ENCODE measurements at places on chromosomes 13 and 19.

- DNase-seq: peak; percentile 17
Measured at GRCh38 chr13:99464441-99464949, 36.8 kb upstream of the TM9SF2 start.

DNA sequence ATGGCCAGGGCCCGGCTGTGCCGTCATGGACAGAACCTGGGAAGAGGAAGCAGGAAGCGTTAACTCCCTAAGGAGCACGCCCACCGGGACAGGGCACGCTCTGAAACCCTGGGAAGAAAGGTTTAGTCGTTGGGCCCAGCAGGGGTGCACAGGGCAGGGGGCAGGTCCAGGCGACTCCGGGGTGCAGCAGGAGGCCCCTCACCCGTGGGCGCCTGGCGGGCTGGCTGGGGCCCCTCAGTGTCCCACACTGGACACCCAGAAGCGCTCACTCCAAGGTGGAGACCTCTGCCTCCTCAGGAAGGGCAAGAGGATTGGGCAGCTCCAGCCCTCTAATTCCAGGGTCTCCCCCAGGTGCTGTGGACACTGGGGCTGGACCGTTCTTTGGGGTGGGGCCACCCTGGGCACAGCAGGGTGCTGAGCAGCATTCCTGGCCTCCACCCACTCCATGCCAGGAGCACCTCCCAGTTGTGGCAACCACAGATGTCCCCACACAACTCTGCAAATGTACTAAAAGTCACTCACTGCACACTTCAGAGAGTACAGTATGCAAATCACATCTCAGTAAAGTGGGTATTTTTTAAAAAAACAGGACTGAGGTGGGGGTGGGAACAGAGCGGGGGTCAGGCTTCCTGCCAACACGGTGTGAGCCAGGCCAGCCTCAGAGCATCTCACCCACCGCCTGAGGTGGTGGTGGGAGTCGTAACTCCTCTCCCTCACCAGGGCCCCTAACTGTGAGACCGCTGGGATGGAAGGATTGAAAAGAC, 35.2 kb downstream of the PIP5K1C start:
- no peak for DNase-seq

GRCh38 chr13:34816908-34817665, 125.0 kb upstream of the NBEA start:
- DNase-seq: no peak

DNA sequence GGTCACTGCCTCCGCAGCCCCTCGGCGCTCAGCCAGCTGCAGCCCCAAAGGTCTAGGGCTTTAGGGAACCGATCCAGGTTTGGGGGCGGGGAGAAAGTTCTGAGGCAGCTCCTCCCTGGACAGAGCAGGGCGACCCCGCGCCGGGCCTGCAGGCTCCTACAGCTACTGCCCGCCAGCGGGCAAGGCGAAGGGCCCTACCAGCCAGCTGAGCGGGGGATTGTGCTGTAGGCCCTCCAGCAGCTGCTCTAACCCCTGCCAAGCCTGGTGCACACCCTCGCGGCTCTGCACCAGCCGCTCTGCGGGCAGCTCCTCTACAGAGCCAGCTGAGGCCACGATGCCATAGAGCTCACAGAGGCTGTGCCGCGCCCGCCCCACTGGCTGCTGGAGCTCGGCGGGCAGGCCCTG, 14.0 kb downstream of the PLIN4 start:
- DNase-seq: peak; percentile 16

GRCh38 chr19:48095612-48096175, 14.9 kb downstream of the PLA2G4C start:
- no peak for DNase-seq

- no peak for DNase-seq
Measured at GRCh38 chr19:10643172-10643967, 10.8 kb upstream of the ILF3 start.

GRCh38 chr13:54637366-54637765, 1608.8 kb downstream of the OLFM4 start:
- DNase-seq: no peak

DNA sequence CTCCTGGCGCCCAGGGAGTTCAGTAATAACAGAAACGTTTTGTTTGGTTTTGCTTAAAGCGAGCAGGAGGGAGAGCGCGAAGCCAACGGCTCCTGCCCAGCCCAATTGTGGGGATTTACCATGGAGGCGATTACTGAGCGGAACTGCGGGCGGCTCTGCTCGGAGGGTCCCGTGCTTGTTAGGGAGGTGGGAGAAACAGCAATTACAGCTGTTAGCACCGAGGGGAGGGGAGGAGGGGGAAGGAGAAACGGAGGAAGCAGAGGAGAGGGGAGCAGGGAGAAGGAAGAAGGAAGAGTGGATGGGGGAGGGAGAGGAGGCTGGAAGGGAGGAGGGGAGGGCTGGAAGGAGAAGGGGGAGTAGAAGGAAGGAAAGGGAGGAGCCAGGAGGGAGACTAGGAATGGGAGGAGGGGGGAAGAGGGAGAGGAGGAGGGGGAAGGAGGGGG, 7.7 kb upstream of the ONECUT3 start:
- no peak for DNase-seq

- no peak for DNase-seq
Measured at GRCh38 chr19:15280048-15280725, 47.9 kb upstream of the EPHX3 start.

DNA sequence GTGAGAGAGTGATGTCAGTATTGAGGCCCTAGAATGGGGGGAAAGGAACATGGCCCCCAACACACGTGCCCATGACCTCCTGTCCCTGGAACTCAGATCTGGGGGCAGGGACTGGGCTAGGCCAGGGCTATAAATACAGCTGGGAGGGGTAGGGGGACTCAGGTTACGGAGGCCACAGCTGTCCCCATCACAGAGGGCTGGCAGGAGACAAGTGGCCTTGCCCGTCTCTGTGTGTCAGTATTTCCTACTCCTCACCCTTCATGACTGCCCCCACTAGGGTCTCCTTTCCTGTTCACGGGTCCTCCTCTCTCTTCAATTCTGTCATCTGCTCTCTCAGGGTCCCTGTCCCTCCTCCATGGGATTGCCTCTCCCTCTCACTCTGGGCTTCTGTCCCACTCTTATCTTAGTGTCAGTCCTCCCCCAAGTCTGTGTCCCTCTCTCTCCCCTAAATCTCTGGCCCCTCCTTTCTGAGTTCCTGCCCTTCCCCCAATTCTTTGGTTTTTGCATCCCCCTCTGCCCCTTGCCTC, 687 bp upstream of the HRC start:
- DNase-seq: no peak

GRCh38 chr13:35836446-35836845, 294.7 kb downstream of the DCLK1 start:
- no peak for DNase-seq

GRCh38 chr19:13018035-13018914, 23.0 kb downstream of the NFIX start:
- DNase-seq: no peak

DNA sequence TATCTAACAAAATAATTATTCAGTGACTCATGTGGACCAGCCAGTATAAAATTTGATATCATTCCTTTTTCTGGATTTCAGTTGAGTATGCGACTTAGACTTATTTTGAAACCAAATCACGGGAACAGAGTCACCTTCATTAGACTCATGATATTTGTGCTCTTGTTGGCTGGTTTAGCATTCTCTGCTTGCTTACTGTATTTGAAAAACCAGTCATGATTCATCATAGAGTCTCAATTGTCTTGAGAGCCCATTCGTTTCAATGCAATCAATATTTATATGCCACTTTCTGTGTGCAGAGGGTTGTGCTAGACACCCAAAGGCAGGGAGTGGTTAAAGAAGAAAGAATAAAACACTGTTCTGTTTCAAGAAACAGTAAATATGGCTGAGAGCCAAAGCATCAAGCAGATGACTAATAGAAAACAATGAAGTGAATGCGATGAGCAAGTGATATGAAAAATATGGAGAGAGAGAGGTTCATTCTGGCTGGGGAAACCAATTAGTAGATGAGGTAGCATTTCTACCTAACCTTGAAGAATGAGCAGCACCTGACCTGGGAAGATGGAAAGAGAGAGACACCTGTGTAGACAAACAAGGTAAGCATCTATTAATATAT, 99.6 kb upstream of the MBNL2 start:
- no peak for DNase-seq

GRCh38 chr13:99980824-99981734, 505 bp upstream of the ZIC2 start:
- DNase-seq: no peak

DNA sequence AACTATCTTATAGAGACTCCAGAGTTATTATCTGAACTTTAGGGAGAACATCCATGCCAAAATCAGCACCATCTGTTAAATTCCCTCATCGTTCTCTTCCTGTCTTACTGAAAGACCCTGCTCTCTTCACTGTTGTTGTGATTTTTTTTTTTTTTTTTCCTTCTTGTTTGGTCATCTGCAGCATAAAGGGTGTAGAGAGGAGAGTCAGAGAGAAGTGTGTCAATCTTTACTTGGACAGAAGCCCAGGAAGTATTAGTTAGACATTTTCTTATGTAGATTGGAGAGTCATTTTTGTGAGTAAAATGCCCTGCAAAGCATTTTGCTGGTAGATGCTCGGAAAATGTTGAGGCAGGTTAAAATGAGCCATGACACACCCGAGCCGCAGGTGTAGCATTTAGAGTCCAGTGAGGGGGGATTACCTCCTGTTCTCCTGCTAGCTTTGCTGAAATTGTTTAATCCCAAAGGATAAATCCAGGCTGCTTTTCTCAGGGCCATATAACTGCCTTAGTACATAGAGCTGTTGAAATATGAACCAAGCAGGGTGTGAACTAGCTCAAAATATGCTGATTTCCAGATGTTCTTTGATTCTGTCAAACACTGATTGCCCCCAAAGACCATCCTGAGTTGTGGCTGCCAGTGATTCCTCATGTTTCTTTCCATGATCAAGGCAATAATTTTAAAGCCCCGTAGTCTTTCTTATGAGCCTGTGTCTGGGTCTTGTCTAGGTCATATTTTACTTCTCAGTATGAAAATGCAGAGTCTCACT, 143.5 kb downstream of the DCT start:
- DNase-seq: no peak

GRCh38 chr13:29503041-29503837, 92.2 kb downstream of the SLC7A1 start:
- no peak for DNase-seq

- DNase-seq: no peak
Measured at GRCh38 chr13:36212789-36213188, 1.6 kb downstream of the SOHLH2 start.

GRCh38 chr19:39139971-39140453, 14.4 kb downstream of the PAK4 start:
- no peak for DNase-seq

DNA sequence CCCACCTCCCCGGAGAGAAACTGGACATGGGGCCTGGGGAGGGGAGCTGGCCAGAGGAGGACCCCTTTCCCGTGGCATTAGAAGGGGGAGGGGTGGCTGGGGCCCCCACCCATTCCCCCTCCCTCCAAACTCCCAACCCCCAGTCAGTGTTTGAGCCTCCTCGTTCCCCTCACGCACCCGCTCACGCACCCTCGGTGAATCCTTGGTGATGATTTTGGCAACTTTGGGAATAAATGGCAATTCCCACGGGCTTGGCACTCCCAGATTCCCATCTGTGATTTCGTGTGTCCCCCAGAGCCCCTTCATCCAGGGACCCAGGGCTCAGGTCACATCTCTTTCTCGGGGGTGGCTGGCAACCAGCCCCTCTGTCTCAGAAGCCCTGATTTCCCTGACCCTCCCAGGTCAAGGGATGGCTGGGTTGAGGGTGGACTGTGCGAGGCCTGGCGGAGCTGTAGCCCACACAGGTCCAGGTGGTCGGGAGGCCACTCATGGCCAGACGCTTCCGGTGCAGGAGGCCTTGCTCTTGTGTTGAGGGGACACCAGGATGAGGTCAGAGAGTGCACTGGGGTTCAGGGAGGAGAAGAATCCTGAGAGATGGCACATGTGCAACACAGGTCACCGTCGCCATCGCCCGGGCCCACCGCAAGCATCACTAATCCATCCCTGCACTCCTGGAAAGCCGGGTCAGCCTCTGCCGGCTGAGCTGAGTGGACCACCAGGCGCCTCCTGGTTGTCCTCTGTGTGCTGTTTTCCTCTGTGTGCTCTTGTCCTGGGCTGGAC, 20.7 kb downstream of the EPN1 start:
- DNase-seq: no peak

- no peak for DNase-seq
Measured at GRCh38 chr19:8111376-8111775, 38.0 kb downstream of the FBN3 start.

- DNase-seq: no peak
Measured at GRCh38 chr13:30120133-30120822, 187.1 kb downstream of the KATNAL1 start.

DNA sequence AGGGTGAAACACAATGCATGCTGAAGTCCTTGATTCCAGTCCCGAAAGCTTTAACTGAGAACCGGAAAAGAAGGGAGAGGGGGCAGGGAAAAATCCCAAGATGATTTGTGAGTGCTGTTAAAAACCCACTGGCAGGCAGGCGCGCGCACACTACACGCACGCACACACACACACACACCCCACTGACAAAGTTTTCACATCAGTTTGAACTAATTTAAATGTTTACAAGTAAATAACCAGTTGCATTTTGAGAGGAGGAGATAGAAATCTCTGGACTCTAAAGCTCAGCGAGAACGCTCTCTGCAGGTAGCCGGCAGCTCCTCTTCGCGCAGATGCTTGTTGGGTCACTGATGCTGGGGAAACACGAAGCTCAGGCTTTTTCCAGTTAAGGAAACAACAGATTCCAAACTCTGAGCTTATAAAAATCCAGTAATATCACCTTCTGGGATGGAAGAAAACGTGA, 818 bp upstream of the SLITRK1 start:
- no peak for DNase-seq

GRCh38 chr13:46947425-46948191, 50.8 kb upstream of the HTR2A start:
- no peak for DNase-seq

- no peak for DNase-seq
Measured at GRCh38 chr19:1725100-1726064, 27.9 kb upstream of the ONECUT3 start.

- DNase-seq: no peak
Measured at GRCh38 chr13:99374994-99375737, 68.0 kb upstream of the GPR183 start.

DNA sequence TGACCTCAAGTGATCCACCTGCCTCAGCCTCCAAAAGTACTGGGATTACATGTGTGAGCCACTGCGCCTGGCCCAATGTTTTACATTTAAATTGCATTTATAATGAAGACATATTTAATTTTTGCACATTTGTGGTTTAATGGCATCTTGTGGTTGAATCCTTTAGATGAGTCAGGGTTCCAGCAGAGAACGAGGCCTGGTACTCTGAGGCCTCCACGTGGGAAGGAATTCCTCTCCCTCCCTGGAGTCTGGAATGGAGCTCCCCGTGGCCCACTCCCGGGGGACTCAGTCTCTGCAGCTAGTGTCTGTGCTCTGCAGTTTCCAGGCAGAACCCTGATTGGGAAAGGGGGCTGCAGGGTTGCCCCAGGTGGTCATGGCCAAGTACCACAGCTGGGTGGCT, 24.2 kb downstream of the ZFR2 start:
- DNase-seq: no peak
